ENCODE measurements at places on chromosomes 5 and 9.
A peak's percentile ranks its signal among the peaks of the same experiment; 100 is the strongest.

DNA sequence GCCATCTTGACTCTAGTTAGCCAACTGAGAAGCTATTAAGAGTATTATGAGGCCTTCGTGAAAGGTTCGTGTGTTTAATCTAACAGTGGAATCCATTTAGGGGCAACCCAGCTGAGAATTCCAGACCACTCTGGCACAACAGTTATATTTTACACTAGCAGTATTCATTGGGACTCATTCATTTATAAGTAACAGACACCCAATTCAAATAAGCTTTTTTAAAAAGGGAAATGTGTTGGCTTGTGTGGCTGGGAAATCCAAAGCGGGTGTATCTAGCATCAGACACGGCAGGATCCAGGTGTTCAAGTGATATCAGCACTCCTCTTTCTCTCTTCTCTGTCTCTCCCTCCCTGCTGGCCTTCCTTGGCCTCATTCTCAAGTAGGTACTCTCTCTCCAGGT, 46.0 kb upstream of the SHC3 start:
- DNase-seq = no peak

DNA sequence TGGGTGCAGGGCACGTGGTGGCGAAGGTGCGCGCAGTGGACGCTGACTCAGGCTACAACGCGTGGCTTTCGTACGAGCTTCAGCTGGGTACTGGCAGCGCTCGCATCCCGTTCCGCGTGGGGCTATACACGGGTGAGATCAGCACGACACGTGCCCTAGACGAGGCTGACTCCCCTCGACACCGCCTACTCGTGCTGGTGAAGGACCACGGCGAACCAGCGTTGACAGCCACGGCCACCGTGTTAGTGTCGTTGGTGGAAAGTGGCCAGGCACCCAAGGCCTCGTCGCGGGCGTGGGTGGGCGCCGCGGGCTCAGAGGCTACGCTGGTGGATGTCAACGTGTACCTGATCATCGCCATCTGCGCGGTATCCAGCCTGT, 2.1 kb downstream of the PCDHA2 start:
- no peak for DNase-seq

DNA sequence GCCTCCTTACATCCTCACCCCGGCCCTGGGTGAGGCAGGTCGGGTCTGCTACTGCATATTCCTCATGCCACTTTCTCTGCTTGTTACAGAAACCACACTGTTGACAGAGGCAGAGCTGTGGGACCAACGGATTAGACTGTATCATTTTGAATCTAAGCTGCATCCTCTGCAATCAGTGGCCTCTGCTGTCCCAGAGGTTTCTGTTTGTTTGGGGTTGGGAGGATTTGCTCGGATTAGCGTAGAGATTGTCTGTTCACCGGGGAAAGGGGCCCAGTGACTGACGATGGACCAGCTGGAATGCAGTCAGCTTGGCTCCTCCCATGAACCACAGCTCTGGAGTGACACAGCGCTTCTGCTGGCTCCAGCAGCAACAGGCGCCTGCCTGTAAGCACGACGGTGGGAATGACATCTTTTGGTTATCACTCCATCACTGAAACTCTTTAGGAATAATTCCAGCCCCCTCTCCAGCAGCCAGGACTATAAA, 37.3 kb upstream of the ADRA1B start:
- DNase-seq = peak; percentile 89

DNA sequence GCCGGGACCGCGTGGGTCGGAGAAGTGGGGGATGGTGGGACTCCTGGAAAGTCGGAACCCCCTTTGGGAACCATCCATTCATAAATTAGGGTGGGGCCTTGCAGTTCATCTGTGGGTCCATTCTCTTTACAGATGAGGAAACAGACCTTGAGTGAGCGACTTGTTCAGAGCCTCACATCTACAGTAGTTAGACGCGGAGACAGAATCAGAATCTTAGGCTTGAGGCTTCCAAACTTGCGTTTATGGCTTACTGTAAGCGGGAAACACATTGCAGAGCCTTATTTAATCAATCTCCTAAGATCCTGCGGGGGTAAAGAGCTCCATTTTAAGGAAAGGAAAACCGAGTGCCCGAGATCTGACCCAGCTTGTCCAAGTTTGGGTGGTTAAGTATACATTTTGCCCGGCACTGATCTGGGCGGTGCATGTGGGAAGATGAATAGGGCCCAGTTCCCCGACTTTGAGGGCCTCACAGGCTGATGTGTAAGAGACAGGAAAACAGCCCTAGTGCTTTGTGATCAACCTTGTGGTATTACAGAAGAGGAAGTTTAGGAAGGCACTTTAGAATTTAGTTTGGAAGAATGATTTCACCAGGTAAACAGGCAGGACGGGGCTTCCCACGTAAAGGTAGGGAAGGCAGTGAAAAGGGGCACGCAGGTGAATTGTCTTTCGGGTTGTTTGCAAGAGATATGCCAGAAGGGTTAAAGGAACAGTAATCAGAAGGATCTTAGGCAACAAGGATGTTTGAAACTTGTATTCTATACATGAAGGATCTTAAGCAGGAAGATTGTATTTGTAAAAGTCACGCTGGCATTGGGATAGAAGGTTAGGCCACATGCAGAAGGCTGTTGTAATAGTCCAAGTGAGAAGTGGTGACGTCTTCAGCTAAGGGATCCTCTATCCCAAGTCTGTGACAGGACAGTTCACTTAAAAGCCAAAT, 744 bp downstream of the TARS1 start:
- DNase-seq = peak; percentile 85

GRCh38 chr9:134294153-134295071, 31.8 kb upstream of the RXRA start:
- no peak for DNase-seq

- DNase-seq = no peak
Observed at GRCh38 chr9:137721479-137721878, 102.7 kb downstream of the EHMT1 start.

DNA sequence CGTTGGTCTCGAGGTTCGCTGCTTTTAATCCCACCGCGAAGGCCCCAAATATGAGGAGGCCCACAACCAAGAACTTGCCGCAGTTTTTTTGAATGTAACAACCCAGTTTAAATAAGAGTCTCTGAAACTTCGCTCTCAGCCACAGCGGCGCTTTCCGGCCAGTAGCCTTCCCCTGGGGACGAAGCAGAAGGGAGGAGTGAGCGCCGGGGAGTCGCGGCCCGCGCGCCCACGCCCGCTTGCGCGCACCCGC, 10.4 kb downstream of the PTCH1 start:
- peak; percentile 50 for DNase-seq

- DNase-seq = no peak
Observed at GRCh38 chr9:115084709-115085108, 33.2 kb downstream of the TNC start.

- DNase-seq = no peak
Observed at GRCh38 chr9:116726602-116727001, 39.5 kb downstream of the TRIM32 start.

GRCh38 chr5:37054391-37054790, 177.8 kb downstream of the NIPBL start:
- DNase-seq = no peak

- no peak for DNase-seq
Observed at GRCh38 chr9:114861922-114862605, 56.2 kb upstream of the TNFSF15 start.

- no peak for DNase-seq
Observed at GRCh38 chr5:178114325-178115135, 1.2 kb downstream of the N4BP3 start.

- no peak for DNase-seq
Observed at GRCh38 chr5:76445063-76445462, 42.0 kb downstream of the IQGAP2 start.

- peak; percentile 22 for DNase-seq
Observed at GRCh38 chr9:27125936-27126335, 16.9 kb downstream of the TEK start.

DNA sequence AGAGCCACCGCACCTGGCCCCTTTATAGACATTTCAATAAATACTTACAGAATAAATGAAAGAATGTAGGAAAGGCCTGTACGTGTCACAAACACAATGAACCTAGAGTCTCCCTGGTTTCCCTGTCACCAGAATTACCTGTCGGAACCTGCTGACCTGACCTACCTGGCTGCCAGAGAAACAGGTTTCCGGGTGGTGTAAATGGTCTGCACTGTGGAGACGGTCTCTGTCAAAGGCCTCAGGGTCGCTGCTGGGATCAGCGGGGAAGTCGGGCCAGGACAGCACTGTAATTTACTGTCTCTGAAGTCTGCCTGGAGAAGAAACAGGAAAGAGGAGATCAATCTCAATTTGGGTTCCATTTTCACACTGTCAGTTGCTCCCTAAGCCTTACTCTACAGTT, 9.3 kb upstream of the FRRS1L start:
- DNase-seq = no peak

- DNase-seq = no peak
Observed at GRCh38 chr9:121071370-121071755, 3.4 kb upstream of the CNTRL start.

GRCh38 chr5:14305045-14305444, 161.9 kb downstream of the TRIO start:
- DNase-seq = peak; percentile 90

- DNase-seq = no peak
Observed at GRCh38 chr5:111392181-111392580, 120.2 kb downstream of the STARD4 start.

DNA sequence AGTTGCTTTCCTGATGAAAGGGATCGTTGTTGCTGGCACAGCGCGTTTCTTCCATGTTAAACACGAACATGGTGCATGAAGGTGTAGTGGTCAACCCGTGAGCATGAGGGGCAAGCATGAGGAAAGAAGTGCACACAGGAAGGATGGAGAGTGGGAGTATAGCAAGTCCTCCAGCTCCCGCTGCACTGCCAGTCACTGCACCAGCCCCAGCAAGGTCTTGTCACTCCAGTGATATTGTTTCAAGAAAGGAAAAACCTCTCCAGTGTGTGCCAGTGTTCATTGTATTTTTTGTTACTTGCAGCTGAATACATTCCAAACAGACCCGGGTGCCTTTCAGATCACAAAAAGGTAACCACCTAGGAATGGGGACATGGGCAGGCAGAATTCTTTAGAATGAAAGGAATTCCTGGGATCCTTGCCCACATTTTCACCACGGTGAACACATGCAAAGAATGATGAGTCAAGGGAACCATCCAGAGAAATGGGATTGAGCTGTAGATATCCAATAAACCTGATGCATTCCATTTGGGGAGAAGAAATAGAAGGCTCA, 186.3 kb downstream of the AOPEP start:
- peak; percentile 70 for DNase-seq
